ENCODE measurements at places on chromosomes 2 and 18. TPM values are rescaled to one million over a fixed set of nuclear protein-coding genes. Genes with fewer than 3 reads are reported as not detected.

LOXL3 gene
- 4.9 TPM for total RNA-seq

CERKL gene
- total RNA-seq: not detected

DNA sequence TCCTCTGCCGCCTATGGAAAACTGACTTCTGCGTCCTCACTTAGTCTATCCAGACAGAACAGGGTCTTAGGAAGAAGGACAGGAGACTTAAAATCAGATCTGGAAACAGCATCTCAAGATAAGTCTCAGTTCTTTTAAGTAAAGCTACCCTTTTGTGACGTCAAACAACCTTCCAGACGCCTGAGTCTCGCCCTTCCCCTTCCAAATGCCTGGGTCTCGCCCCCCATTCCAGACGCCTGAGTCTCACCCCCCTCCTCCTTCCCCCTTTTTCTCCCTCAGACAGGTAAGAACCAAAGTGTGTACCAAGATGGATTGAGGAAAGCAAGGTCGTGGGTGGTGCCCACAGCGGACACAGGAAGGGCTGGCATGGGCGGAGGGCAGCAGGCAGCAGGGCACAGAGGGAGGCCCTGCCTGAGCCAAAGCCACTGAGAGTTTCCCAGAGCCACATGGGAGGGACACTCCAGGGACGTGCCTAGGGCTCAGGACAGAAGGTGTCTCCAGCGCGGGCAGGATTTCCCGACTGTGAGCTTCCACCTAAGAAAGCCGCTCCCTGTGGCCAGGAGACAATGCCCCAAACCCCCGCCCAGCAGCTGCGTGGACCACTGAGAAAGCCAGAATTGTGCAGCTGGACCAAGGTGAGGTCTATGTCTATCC is 51.3 kb downstream of the ANKMY1 start:
- no peak for DNase-seq

- DNase-seq: no peak
These were observed 1103.8 kb downstream of the TSN start for GRCh38 chr2:122859260-122859659.

- no peak for DNase-seq
These were observed 43.7 kb upstream of the DARS1 start for GRCh38 chr2:136029149-136029548.
